Endothelial cell of umbilical vein (primary cell): ENCODE measurements at places on chromosomes 11 and 22. TPM values are rescaled to one million over a fixed set of nuclear protein-coding genes. Genes with fewer than 3 reads are reported as not detected.

SMC1B gene
- 0.07 TPM in 1 of 2 replicates, not detected in the other for total RNA-seq

MB gene
- total RNA-seq = not detected in 2 replicates

GSTT4 gene
- total RNA-seq = not detected in 2 replicates

SESN3 gene
- total RNA-seq = 5.6 and 6.9 TPM in 2 replicates

NCAM1 gene
- not detected in 2 replicates for total RNA-seq

C22orf31 gene
- total RNA-seq = not detected in 2 replicates

SLC6A5 gene
- not detected in 2 replicates for total RNA-seq

CDC42BPG gene
- total RNA-seq = 0.42 and 0.62 TPM in 2 replicates

PDE3B gene
- total RNA-seq = 1.7 and 1.9 TPM in 2 replicates

CNGA4 gene
- not detected in 2 replicates for total RNA-seq

ELFN2 gene
- total RNA-seq = 1.3 and 1.4 TPM in 2 replicates

CCDC157 gene
- total RNA-seq = 1.7 and 2.1 TPM in 2 replicates

LRRC32 gene
- total RNA-seq = 77.0 and 117 TPM in 2 replicates

C11orf98 gene
- 58.7 and 61.0 TPM in 2 replicates for total RNA-seq

SCN4B gene
- total RNA-seq = 0.13 and 0.23 TPM in 2 replicates

MYO18B gene
- not detected in 2 replicates for total RNA-seq

CARD18 gene
- not detected in 2 replicates for total RNA-seq

ASRGL1 gene
- 30.5 and 33.1 TPM in 2 replicates for total RNA-seq

SPON1 gene
- total RNA-seq = 0.31 TPM in 1 of 2 replicates, not detected in the other

CDC42EP2 gene
- 23.4 and 23.9 TPM in 2 replicates for total RNA-seq

ZP1 gene
- not detected in 2 replicates for total RNA-seq

OR8G5 gene
- not detected in 2 replicates for total RNA-seq

PATE2 gene
- 0.31 TPM in 1 of 2 replicates, not detected in the other for total RNA-seq

APOBEC3A gene
- total RNA-seq = not detected in 2 replicates

JHY gene
- 3.9 and 4.6 TPM in 2 replicates for total RNA-seq

NTM gene
- 1.00 and 1.0 TPM in 2 replicates for total RNA-seq

LRRC10B gene
- not detected in 2 replicates for total RNA-seq

NFAM1 gene
- not detected in 2 replicates for total RNA-seq

HTATIP2 gene
- total RNA-seq = 54.4 and 57.6 TPM in 2 replicates

C11orf87 gene
- total RNA-seq = not detected in 2 replicates

CBLIF gene
- total RNA-seq = not detected in 2 replicates

MN1 gene
- total RNA-seq = 1.7 and 3.8 TPM in 2 replicates

IRAG1 gene
- total RNA-seq = 0.35 and 0.38 TPM in 2 replicates

MPZL2 gene
- 37.1 and 49.5 TPM in 2 replicates for total RNA-seq

OR51B4 gene
- not detected in 2 replicates for total RNA-seq

PVALB gene
- not detected in 2 replicates for total RNA-seq

FEN1 gene
- total RNA-seq = 57.9 and 60.5 TPM in 2 replicates

ACRV1 gene
- not detected in 2 replicates for total RNA-seq

DEPDC7 gene
- 0.18 TPM in 1 of 2 replicates, not detected in the other for total RNA-seq

OR51E1 gene
- not detected in 2 replicates for total RNA-seq

FREY1 gene
- total RNA-seq = 1.1 and 1.4 TPM in 2 replicates

C11orf65 gene
- not detected in 2 replicates for total RNA-seq

TIMP3 gene
- total RNA-seq = 2.0 and 8.7 TPM in 2 replicates

SLC22A12 gene
- not detected in 2 replicates for total RNA-seq

SCUBE2 gene
- 1.6 and 3.5 TPM in 2 replicates for total RNA-seq

RIMBP3B gene
- 0.09 TPM in 1 of 2 replicates, not detected in the other for total RNA-seq

SAMM50 gene
- total RNA-seq = 55.9 and 56.2 TPM in 2 replicates

PRG3 gene
- total RNA-seq = not detected in 2 replicates

FGF19 gene
- total RNA-seq = not detected in 2 replicates
